ENCODE measurements at places on chromosomes 11 and 22. TPM values are rescaled to one million over a fixed set of nuclear protein-coding genes. Genes with fewer than 3 reads are reported as not detected.
A peak's percentile ranks its signal among the peaks of the same experiment; 100 is the strongest.

- no peak for DNase-seq
Observed at GRCh38 chr11:35420371-35420770, 1.0 kb upstream of the SLC1A2 start.

GRCh38 chr11:111303461-111303860, 5.1 kb downstream of the POU2AF3 start:
- no peak for DNase-seq

- DNase-seq: no peak
Observed at GRCh38 chr22:46726986-46727317, 11.1 kb downstream of the CERK start.

DNA sequence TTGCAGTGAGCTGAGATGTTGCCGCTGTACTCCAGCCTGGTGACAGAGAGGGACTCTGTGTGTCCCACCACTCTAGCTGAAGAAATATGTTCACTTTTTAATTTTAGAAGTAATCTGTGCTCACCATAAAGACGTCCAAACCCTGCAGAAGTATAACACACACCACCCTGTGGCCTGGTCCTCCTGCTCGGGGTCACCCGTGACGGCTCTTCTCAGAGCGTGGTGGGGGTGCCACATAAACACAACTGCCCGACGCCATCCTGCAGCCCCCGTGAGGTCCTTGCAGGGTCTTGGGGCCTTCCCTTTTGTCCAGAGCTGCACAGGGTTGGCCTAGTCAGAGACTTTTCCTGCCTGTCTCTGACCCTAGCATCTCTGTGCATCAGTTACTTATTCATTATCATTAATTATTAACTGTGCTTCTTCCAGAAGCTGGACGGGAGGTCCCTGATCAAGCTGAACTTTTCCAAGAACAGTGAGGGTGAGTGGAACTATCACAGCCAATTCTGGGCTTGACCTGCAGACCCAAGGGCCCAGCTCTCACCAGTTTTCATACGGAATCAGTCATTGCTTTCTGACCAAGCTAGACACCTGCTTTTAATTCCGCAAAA, 8.9 kb downstream of the PPIL2 start:
- no peak for DNase-seq

DNA sequence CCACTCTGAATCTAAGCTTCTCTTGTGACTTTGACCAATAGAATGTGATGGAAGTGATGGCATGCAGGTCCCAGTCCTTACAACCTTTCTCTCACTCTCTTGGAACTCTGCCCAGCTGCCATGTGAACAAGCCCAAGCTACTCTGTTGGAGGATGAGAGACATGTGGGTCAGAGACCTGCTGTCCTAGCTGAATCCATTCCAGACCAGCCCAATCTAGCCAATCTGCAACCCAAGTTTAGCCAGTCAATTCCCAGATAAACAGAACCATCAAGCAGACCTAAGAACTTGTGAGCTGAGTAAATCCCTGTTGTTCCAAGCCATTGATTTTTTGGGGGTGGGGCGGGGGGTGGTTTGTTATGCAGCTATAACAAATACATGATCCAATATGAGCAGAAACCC, 69.2 kb upstream of the GRK3 start:
- no peak for DNase-seq

Gene TTLL1
- total RNA-seq: 4.6 TPM

GRCh38 chr11:91998481-91998880, 226.1 kb upstream of the FAT3 start:
- no peak for DNase-seq

GRCh38 chr11:56876621-56877275, 112.0 kb upstream of the OR5AK2 start:
- DNase-seq: no peak

DNA sequence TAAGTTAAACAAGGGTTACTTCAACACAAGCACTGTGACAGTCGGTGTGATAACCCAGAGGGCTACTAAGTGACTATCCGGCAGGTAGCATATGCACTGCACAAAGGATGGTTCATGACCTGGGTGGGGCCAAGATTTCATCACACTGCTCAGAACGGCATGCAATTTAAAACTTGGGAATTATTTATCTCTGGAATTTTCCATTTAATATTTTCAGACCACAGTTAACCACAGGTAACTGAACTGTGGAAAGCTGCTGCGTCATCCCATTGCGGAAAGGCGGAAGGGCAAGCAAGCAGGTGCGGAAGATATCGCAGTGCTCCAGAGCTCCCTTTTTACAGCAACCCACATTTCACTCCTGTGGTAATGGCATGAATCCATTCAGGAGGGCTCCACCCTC, 540.8 kb downstream of the INSC start:
- DNase-seq: no peak

DNA sequence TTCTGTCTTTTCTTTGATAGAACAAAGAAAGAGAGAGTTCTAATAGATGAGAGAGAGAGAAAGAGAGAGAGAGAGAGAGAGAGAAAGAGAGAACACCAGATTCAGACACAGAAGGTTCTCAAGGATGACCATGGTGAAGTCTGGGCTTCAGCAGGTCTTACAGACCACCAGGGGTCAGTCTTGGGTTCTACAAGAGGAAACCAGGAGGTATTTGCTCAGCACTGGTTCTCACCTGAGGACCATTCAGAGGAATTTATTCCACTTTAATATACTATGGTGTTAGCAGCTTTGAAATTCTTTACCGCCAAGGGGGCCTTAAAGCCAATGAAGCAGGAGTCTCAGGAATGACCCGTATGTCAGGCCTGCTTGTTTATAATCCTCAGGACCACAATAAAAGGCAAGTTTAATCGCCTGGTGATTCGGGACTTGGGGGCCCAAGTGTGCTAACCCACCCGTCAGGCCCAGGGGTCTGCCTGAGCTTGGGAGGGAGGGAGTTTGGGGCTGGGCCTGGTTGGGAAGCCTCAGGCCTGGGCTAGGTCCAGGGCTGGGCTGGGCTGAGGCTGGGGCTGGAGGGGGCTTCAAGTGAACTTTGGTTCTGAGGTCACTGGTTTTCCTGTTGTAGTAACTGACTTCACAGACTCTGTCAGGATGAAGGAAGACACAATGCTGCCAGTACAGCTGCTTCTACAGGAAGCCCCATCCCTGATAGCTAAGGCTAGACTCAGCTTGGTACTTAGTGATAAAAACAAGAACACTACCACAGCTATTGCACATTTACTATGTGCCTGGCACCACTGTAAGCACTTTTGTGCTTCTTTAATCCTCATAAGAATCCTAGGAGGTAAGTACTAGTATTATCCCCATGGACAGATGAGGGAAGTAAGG, 179.2 kb upstream of the ZBED5 start:
- no peak for DNase-seq

DNA sequence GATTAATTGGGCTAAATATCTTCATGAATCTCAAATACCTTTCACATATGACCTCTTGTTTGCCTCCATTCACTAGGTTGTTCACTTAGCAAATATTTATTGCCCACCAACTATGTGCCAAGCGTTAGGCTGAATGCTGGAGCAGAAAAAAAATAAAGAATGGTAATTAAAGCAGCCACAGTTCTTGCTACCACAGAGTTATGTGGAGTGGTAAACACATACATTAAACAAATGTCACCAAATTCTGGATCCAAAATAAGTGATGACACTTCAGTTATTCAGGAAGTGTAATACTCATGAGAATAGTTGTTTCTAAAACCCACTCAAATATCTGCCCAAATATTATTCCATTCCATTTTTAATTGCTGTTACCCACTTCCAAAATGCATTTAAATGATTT, 128.4 kb downstream of the GRIA4 start:
- no peak for DNase-seq

- no peak for DNase-seq
Observed at GRCh38 chr11:6652182-6652581, 3.4 kb downstream of the DCHS1 start.

Gene FAM227A
- total RNA-seq: 7.9 TPM

Gene TSGA10IP
- total RNA-seq: not detected

- no peak for DNase-seq
Observed at GRCh38 chr11:87097582-87097981, 59.8 kb downstream of the TMEM135 start.

GRCh38 chr22:36196254-36197064, 5.2 kb downstream of the APOL4 start:
- DNase-seq: no peak

DNA sequence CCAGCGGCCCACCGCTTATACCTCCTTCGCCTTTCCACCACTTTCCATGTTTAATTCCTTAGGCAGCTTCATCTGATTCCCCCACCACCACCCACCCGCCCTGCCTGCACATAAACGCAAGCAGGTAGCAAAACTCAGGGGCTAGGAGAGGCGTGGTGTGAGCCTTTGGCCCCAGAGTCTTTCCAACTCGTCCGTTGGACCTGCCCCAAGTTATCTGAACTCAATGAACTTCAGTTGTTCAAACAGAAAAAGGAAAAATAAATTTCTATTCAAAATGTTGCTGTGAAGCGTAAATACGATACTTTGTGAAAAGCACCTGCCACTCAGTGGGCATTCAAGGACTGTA, 814 bp upstream of the CDON start:
- no peak for DNase-seq

Gene OR10V1
- not detected for total RNA-seq

Gene OR51B4
- total RNA-seq: 0.48 TPM

GRCh38 chr11:119254239-119254638, 48.1 kb downstream of the CBL start:
- DNase-seq: no peak

DNA sequence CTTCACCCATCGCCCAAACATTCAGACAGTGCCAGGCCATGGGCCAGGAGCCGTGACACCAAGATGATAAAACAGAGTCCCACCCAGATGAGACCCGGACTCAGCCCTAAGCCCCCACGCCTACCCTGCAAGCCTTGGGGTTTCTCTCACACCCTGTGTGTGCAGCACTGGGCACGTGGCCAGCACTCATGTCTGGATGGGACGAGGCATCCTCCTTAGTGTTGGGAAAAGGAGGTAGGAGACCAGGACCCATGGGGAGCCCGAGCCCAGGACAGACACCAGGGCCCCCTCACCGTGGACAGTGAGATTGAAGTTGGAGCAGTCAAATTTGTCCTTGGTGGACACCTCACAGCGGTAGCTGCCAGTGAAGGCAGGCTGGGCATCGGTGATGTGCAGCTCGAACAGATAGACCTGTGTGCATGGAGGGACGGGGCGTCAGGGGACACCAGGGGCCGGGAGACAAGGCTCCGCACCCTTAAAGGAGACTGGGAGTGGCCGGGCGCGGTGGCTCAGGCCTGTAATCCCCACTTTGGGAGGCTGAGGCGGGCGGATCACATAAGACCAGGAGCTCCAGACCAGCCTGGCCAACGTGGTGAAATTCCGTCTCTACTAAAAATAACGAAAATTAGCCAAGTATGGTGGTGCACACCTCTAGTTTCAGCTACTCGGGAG, 4.2 kb downstream of the MYBPC3 start:
- DNase-seq: no peak

DNA sequence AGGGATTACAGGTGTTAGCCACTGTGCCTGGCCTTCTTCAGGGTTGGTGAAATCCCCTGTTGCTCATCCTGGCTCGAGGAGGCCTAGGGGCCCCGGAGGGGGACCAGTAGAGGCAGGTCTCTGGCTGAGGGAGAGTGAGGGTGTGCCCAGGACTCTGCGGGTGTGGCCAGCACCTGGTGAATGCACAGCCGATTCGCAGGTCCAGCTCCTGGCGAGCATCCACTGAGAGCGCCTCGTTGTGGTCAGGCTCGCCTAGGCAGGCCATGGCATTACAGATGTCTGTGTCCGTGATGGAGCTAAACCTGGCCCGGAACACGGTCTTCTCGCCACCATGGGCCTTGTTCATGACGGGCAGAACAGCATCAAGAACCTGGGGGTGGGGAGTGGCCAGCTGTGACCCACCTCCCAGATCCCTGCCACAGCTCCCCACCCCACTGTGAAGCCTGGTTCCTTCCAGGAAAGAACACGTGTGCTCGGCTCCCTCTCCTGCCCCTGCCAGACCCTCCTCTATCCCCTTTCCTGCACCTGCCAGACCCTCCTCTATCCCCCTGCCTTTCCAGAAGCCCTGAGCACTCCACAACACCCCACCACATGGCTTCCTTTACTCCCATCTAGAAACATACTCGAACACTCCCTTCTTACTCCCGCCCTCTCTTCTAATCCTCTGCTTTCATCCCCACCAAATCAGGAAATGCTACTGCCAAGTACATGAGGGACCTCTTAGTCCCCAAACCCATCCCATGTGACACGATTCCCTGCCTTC, 12.4 kb downstream of the TOP3B start:
- no peak for DNase-seq

- no peak for DNase-seq
Observed at GRCh38 chr11:119810478-119811232, 81.7 kb upstream of the NECTIN1 start.

DNA sequence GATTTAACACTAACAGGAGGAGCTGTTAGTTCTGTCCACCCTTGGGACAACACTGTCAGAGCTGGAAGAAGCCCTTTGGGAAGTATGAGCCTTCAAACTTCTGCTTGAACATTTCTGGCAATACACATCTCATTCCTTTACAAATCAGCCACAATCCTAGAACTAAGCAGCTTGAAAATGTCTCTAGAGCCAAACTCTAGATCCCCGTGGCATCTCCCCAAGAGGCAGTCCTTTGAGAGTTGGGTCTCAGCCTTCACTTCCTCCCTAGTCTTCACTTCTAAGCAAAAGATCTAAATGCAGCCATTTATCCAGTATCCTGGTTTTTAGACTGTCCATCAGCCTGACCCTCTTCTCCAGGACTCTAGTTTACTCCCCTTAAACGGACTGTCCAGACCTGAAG, 26.9 kb downstream of the ARFGAP2 start:
- DNase-seq: no peak

Gene PANX3
- not detected for total RNA-seq

DNA sequence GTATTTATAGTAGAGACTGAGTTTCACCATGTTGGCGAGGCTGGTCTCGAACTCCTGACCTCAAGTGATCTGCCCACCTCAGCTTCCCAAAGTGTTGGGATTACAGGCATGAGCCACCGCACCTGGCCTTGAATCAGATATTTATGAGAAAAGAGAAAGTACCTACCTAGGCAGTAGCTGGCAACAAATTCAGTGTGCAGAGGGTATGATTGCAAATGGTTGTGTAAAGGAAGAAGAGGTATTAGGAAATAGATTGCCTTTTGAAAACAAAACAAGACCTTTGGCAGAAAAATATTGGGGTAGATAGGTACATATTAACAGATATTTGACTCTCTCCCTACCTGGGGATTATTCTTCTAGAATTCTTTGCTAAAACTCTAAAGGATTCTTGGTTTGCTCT, 38.5 kb upstream of the LIN7C start:
- DNase-seq: no peak

GRCh38 chr11:126544108-126545056, 188.9 kb downstream of the ST3GAL4 start:
- peak; percentile 72 for DNase-seq

GRCh38 chr11:62671236-62671607, 251 bp upstream of the UQCC3 start:
- DNase-seq: no peak

- no peak for DNase-seq
Observed at GRCh38 chr22:30752771-30753170, 58.1 kb downstream of the OSBP2 start.

Gene MAP6
- total RNA-seq: 5.0 TPM

- DNase-seq: no peak
Observed at GRCh38 chr11:44973632-44974401, 23.1 kb upstream of the TP53I11 start.

Gene NPAT
- 21.6 TPM for total RNA-seq
